ENCODE measurements at places on chromosomes 1 and 21. TPM values are rescaled to one million over a fixed set of nuclear protein-coding genes. Genes with fewer than 3 reads are reported as not detected.

- DNase-seq: no peak
These were observed 26.2 kb downstream of the EXTL2 start for GRCh38 chr1:100868364-100868995.

DNA sequence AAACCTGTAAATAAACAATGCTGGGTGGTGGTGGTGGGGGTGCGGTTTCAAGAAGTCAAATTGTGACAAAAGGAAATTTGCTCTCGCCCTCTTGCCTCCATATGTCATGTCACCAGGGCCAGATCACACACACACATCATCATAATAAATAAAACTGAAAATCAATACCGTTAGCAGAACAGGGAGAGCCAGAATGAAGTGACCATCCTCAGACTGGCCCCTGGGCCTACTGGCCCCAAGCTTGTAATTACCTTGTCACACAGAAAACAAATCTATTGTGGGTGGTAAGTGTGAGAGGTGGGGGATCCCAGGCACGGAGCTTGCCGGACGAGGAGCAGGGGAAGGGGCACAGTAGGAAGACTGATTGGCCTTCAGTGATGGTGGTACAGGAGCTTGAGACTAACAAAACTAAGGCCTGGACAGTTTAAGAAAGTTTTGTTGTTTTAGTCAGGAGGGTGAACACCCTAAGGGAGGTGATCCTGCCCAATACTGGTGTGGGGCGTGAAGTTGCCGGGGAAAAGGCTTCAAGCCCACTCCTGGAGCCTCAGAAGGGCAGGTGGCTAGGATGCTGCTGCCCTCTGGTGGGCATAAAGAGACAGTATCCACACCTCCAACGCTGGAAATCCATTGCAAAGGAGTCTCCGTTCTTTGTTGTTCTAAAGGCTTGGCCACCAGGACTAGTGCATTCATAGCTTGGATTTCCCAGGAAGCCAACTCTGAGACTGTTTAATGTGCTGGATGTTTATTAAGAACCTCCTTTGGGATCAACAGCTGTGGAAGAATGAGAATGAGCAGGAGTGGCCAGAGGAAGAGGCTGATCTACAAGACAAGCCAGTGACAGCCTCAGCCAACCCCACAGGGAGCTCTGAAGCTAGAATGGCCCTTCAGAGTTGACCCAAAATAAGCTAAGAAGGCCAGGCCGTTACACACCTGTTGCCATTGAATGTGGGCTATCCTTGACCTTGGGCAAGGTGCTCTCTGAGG lies 8.1 kb upstream of the C1orf216 start:
- peak; percentile 57 for DNase-seq

GRCh38 chr1:171787686-171788480 lies 6.4 kb downstream of the METTL13 start:
- DNase-seq: no peak

DNA sequence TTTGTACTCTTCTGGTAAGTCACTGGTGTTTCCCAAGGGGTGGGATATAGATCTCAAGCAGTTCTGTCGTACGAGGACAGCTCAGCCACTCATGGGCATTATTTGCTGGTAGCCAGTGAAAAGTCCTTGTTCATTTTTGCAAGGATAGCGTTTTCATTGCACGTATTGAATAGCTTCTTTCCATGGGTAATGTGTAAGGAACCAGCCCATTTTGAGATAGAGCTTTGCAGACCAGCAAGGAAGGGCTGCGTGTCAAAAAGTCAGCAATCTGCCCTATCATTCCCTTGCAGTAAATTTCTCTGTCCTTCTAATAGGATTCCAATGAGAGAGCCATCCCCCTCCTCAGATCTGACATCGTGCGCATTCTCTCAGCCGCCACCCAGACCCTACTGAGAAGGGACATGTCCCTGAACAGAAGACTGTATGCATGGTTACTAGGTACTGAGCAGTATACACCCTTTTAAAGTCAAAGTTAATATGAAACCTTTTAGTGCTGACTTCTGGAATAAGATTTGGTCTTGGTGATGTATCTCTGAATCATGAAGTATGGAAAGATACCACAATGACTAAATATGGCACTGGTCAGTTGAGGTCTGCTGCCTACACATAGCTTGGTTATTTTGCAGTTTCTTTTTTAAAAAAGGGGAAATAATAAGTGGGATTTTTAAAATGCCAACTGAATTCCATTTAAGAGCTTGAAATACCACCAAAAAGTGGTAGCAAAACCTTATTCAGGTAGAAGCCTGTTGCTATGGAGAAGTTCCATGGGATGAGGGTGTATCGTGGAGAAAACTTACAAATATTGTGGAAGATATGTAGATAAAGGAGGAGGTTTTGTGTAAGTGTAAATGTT lies 55.3 kb downstream of the DOP1B start:
- DNase-seq: no peak

DNA sequence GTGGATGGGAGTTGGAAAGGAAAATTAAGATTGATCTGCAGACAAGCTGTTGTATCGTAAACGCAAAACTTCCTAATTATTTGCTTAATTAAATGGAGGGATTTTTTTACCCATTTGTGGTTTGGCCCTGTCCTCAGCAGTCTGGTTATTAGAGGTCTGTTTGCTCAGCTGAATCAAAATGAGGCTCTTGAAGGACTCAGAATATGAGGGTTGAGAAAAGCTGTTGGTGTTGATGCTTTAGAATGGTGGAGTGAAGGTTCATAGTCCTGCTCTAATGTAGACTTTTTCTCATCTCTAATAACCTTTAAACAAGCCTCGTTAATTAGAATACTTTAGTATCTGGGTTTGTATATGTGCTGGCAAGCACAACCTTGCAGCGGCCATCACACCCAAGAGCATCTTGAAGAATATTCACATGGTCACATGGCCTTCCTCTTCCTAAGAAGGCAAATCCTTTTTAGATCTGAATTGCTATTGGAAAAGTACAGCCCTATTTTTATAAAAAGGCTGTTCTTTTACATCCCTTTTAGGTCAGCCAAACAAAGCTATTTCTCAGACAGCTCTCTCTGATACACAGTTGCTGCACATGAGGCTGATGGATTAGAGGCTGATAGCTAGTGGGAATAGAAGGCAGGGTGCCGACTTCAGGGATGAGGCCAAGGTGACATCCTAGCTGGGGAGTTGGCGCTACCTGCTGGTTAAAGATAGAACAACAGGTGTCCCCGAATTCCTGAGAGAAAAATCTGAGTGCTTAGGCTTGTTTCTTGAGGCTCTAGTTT lies 53.8 kb downstream of the MACF1 start:
- DNase-seq: peak; percentile 72

GRCh38 chr1:173302890-173303829 lies 96.0 kb upstream of the TNFSF4 start:
- DNase-seq: no peak

GRCh38 chr1:178539291-178539690 lies 26.4 kb downstream of the TEX35 start:
- no peak for DNase-seq

The C1QTNF12 gene
- total RNA-seq: not detected

Measured in thyroid gland (tissue), 4 donors.